GM12878 (cell line): ENCODE measurements at places on chromosomes 7 and 10.

DNA sequence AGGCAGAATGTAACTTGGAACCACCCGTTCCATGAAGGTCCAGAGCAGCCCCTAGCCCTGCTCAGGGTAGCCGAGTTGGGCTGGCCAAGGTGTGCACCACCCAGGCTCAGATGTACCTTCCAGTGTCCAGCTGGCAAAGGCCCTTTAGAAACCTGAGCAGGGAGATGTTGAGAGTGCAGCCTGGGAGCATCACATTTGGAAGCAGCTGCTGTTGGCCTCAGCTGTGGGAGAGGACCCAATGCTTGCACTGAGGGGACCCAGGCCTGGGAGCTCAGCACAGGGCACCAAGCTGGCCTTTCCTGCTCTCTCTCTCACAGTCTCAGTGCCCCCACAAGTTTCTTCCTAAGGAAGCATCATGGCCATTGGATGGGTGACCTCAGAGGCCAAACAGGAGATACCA lies 33.5 kb downstream of the ANXA8 start:
- no peaks in the 10 kb centered on the region; the same call in 1 of the 2 replicates for H3K27me3 ChIP-seq
- no peak for DNase-seq
- no peaks in the 10 kb centered on the region for H3K36me3 ChIP-seq
- H3K27ac ChIP-seq = no peak overlapping the region
- H3K4me3 ChIP-seq = no peak overlapping the region

DNA sequence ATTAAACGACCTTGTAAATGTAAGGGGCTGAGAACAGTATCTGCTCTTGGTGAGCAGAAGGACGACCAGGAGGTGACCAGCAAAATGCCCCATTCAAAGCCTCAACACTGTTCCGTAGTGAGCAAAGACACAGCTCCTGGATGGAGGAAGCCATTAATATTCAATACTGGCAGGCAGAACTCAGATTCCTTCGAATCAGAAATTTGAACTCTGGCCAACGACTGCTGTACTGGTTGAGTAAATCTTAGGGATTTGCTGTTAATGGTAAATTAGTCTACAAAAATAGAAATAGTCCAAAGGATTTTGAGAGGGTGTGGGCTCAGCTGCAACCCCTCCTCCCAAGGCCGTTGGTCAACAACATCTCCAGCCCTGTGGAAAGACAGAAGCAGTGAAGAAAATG lies 130.5 kb upstream of the PFKP start:
- no peaks in the 10 kb centered on the region for H3K36me3 ChIP-seq
- H3K27me3 ChIP-seq = no peaks in the 10 kb centered on the region; the same call in 1 of the 2 replicates
- no peak overlapping the region for H3K4me3 ChIP-seq
- no peak for DNase-seq
- H3K27ac ChIP-seq = no peak overlapping the region

- H3K36me3 ChIP-seq = no peaks in the 10 kb centered on the region
- no peaks in the 10 kb centered on the region for H3K27me3 ChIP-seq
- no peaks in the 10 kb centered on the region for H3K4me1 ChIP-seq
These were observed 140.6 kb downstream of the TMEM168 start for GRCh38 chr7:112649560-112649959.

DNA sequence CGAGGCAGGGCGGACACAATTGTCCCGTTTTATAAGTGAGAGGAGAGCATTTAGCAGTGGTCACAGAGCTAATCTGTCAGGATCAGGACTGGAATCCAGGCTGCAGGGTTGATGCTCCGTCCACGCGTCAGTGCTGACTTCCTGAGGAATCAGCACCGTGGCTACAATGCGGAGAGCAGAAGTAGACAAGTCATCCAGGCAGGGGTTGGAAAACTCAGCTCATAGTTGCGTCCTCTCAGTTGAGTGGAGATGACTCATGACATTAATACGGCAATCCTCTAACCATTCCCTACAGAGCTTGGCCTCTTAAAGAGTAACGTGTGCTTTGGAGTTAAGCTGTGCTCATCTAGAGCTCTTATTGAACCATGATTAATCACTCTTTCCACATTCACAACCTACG lies 17.1 kb upstream of the HTR5A start:
- H3K27me3 ChIP-seq = no peaks in the 10 kb centered on the region
- no peaks in the 10 kb centered on the region for H3K4me1 ChIP-seq
- no peak overlapping the region for H3K4me3 ChIP-seq
- no peak overlapping the region for H3K27ac ChIP-seq
- no peak for DNase-seq
- H3K36me3 ChIP-seq = no peaks in the 10 kb centered on the region
